T-helper 9 cell (primary cell): ENCODE measurements at places on chromosomes 11 and 22.

DNA sequence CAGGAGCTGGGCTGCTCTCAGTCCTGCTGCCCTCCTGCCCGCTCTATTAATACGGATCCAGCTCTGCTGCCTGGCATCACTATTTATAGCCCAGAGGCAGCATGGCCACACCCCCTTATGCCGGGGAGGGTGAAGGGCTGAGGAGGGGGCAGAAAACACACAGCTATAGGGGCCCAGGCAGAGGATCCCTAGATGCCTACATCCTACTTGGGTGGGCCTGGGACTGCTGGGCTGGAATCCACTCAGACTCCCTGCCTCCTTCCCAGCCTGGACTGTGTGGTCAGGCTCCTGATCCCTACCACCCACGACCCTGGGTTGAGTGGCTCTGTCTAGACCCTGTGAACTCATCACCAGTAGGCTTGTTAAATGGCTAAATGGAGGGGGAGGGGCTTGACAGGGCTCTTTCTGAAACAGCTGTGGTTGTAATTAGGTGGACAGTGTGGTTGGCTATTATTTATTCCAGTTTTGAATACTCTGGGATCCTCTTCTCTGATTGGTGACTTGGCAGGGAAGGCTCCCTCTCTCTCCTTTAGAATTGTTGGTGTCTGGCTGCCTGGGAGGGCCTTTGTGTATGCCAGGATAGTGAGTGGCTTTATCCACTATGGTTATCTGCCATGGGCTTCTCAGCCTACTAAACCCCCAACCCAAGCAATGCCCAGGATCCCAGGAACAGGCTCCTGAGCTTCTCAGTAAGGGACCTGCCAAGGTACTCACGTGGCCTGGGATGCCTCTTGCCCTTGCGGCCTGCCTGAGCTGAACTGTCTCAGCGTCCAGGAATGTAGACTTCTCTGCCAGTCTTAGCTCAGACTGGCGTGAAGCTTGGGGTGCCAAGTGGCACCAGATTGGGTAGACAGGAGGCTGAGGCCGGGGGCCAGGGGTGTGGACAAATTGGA, 15.2 kb downstream of the PHLDB1 start:
- DNase-seq = no peak

GRCh38 chr11:67281552-67282150, 7.5 kb upstream of the ANKRD13D start:
- DNase-seq = peak; percentile 0

DNA sequence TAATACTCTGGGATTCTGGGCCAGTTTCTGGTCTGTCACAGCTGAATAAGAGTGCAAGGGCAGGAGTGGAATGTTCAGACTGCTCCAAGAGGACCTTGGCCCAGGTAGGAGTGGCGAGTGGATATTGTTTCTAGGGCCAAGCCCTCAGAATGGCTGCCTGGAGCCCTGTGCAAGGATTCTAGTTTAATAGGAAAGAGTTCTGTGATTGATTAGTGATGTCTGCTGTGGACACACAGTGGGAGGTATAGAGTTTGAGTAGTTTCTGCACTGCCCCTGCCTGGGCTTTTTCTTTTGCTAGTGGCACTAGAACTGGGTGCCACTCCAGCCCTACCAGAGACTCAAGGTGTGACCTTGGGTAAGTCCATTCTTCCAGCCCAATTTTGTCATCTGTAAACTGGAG, 9.7 kb upstream of the MPPED1 start:
- DNase-seq = no peak

DNA sequence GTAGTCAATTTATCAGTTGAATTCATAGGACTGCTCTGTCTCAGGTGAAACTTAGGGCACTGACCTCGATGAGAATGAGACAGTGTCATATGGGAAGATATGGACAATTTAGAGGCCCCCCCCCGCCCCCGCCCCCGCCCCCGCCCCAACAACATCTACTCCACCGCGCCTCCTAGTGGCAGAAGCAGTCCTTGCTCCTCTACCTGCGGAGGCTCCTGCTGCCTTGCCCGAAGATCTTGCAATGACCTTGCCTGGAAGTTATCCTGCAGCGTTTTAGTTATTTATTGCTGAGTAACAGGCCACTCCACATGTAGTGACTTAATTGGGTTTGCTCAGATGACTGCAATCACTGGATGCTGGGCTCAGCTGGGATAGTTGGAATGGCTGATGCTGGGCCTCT, 15.2 kb downstream of the SERPINH1 start:
- peak; percentile 71 for DNase-seq

- DNase-seq = no peak
Measured at GRCh38 chr22:50586416-50586815, 3.8 kb upstream of the CHKB start.

- no peak for DNase-seq
Measured at GRCh38 chr11:63884196-63884932, 32.6 kb downstream of the RCOR2 start.

DNA sequence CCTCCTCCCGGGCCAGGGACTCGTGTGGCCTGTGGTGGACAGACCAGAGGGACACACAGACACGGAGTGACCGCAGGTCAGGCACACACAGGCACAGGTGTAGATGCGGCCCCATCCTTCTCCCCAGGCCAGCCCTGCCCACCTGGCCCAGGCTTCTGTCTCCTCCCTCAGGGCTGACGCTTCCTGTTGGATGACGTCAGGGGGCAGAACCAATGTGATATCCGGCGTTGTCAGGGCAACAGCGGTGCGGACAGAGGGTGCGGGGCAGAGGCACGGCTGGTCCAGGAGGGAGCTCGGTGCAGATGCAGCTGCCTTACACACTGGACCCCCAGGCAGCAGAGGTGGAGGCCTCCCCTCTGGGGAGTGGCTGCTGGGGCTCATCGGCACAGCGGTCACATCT, 2.9 kb upstream of the TUBGCP6 start:
- peak; percentile 57 for DNase-seq
